Inflammatory macrophage treated with lipopolysaccharide for 1 hour (primary cell): ENCODE measurements at places on chromosomes 12 and 14.

- no peak for DNase-seq
Measured at GRCh38 chr12:65540140-65540539, 261.7 kb downstream of the MSRB3 start.

- DNase-seq = no peak
Measured at GRCh38 chr12:115730975-115731541, 546.4 kb downstream of the MED13L start.

DNA sequence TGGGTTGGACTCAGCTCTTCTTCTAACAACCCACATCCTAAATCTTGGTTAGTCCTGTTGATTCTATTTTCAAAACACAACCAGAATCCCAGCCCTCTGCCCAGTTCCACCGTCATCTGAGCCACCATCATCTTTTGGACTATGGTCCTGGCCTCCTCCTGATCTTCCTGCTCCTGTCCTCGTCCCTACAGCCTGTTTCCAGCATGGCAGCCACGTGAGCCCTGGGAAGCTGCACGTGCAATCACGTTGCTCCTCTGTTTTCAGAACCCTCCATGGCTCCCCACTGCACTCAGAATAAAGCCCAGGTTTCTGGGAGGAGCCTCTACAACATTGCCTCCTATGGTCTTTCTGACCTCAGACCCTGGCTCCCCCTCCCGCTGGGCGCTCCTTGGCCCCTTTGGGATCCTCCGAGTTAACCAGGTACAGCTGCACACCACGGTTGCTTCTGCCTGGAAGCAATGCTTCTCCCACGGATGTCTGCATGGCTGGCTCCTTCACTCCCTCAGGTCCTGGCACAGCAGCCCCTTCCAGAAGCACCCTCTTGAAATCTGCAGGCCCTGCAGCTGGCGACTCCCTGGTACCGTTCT lies 44.5 kb downstream of the BEGAIN start:
- DNase-seq = no peak

GRCh38 chr14:54117396-54117795 lies 160.8 kb upstream of the BMP4 start:
- DNase-seq = no peak

GRCh38 chr14:87989956-87990299 lies 3.1 kb downstream of the GALC start:
- DNase-seq = no peak
